Aorta (tissue), 5 donors: ENCODE measurements at places on chromosomes 4 and X. TPM values are rescaled to one million over a fixed set of nuclear protein-coding genes. Genes with fewer than 3 reads are reported as not detected.

- H3K27me3 ChIP-seq = no peaks in the 10 kb centered on the region
- no peak overlapping the region for H3K27ac ChIP-seq
- H3K4me3 ChIP-seq = no peak overlapping the region
- H3K4me1 ChIP-seq = no peaks in the 10 kb centered on the region
- no peaks in the 10 kb centered on the region for H3K36me3 ChIP-seq
These were observed 133.6 kb upstream of the S100G start for GRCh38 chrX:16516232-16516876.

DNA sequence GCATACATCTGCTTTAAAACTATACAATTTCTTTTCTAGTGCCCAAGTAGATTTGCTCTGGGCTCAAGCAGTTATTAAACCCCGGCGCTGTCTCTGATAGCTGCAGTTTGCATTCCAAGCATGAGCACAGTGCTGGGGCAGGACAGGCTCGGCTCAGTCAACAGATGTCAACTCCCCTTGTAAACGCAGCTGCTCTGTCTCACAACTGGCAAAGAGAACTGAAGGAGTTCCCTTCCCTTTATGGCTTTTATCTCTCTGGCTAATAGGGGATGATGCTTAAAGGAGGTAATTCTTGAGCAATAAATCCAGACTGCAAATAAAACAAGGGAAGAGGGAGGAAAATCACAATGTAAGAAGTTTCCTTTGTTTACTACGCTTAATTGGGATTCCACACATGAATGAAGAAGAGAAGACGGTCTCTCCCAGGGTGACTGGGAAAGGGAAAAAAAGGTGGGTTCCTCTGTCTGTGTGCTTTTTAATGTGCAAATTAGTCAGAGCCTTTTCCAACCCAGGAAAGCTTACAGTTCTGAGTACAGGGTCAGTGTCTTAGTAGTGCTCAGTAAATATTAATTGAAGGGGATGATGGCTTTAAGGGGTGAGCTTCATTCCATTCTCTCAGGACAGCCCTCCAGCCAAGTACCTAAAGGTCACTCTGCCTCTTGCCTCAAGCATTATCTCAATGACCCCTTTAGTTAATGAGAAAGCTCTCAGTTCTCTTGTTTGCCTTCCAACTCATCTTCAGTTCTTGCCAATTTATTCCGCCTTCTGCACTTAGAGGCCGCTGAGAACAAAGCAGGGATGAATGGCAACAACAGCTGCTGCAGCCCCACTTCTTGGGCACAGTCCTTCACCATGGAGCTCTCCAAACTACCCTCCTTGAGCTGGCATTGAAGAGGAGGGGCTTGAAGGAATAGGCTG is 155.7 kb upstream of the JADE1 start:
- no peak overlapping the region for H3K27ac ChIP-seq
- no peaks in the 10 kb centered on the region for H3K36me3 ChIP-seq
- H3K4me1 ChIP-seq = peaks cover 2% of the 10 kb centered on the region

Gene SHISA3
- polyA plus RNA-seq = 3.3 TPM

Gene FAM241A
- 2.8 TPM for polyA plus RNA-seq

Gene DSPP
- polyA plus RNA-seq = 0.13 TPM

Gene RBM10
- 46.8 TPM for polyA plus RNA-seq
